Mesenteric fat pad (tissue), 1 donor: ENCODE measurements at places on chromosomes 13 and 19. TPM values are rescaled to one million over a fixed set of nuclear protein-coding genes. Genes with fewer than 3 reads are reported as not detected.
A peak's percentile ranks its signal among the peaks of the same experiment; 100 is the strongest.

Gene INSL3
- total RNA-seq = 0.61 TPM

Gene ZNF625
- 3.4 TPM for total RNA-seq

Gene CEACAM4
- total RNA-seq = 6.0 TPM

Gene S1PR2
- 13.3 TPM for total RNA-seq

Gene CBLC
- not detected for total RNA-seq

DNA sequence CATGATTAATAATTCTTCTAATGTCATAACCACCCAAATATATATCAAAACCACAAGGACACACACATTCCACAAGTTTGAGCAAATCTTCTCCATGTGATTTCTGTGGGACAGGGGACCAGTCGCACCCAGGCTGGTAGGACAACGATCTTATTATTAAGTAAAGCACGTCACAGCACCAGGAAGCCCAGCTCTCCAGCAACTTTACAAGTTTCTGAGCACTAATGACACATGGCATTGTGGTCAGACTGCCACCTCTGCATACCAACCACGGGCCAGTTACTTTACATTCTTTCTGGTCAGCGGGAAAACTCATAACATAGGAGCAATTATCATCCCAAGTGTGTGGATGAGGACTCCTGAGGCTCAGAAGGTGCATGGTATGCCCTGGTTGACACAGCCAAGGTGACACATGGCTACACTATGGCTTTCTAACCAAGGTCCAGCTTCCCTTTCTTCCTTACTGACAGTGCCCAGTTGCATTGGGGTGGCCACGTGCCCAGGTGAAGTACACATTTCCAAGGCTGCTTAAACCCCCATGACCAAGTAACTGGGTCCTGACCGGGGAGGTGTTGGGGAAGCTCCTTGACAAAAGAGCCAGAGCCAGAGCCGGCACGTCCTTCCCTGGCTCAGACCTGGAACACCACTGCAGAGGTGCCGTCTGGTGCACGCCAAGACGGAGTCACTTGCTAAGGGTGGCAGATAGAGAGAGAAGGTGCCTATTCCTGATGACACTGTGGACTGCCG is 27.4 kb downstream of the LATS2 start:
- DNase-seq = no peak

- DNase-seq = no peak
Observed at GRCh38 chr13:105925496-105925895, 610.0 kb downstream of the EFNB2 start.

DNA sequence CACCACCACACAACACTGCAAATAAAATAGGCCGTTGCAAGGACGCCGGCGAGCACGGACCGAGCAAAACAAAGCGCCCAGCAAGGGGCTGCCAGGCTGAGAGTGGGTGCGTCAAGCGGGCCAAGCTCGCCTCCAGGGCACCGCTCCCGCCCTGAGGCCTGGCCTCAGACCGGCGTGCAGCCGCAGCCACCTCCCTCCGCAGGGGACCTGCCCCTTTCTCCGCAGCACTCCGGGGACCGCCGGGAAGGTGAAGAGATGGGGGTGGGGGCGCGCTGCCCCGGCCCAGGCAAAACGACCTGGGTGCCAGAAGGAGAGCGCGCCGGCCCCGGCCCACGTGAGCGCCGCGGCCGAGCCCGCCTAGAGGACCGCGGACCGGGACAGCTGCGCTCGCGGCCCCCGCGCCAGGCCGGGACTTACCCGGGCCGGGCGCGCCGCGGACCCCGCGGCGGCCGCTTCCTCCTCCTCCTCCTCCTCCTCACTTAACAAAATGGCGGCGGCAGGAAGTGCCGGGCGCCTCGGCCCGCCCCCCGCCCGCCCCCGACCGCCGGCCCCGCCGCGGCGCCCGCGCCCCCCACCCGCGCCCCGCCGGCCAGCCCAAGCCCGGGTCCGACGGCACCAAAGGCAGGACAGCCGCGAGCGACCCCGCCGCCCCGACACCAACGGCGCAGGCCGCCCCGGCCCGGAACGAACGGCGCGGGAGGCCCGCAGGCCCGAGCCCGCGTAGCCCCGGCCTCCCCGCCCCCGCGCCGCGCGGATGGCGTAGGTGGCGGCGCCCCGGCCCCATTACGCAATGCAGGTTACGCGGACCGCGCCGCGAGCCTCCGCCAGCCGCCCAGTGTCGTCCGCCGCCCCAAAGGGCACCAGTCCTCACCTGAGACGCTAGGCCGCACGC is 674 bp downstream of the BRD4 start:
- DNase-seq = peak; percentile 92

DNA sequence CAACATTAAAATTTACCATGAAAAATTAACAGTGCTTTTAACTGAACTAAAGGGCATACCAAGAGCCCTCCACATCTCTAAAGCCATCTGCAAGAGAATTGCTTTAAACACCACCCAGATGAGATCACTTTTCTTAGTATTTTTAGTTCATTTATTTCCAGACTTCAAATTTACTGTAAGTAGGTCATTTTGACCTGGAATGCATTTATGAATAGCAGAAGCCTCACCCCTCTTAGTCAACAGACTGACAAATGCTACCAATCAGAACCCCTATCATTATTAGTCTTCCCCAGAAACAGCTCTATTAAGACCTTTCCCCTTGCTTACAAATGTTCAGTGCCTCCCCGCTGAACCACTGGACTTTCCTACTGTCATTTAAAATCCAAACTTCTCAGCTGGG is 27.3 kb downstream of the RUBCNL start:
- DNase-seq = no peak

GRCh38 chr13:97338571-97338970 is 95.4 kb upstream of the RAP2A start:
- DNase-seq = no peak

DNA sequence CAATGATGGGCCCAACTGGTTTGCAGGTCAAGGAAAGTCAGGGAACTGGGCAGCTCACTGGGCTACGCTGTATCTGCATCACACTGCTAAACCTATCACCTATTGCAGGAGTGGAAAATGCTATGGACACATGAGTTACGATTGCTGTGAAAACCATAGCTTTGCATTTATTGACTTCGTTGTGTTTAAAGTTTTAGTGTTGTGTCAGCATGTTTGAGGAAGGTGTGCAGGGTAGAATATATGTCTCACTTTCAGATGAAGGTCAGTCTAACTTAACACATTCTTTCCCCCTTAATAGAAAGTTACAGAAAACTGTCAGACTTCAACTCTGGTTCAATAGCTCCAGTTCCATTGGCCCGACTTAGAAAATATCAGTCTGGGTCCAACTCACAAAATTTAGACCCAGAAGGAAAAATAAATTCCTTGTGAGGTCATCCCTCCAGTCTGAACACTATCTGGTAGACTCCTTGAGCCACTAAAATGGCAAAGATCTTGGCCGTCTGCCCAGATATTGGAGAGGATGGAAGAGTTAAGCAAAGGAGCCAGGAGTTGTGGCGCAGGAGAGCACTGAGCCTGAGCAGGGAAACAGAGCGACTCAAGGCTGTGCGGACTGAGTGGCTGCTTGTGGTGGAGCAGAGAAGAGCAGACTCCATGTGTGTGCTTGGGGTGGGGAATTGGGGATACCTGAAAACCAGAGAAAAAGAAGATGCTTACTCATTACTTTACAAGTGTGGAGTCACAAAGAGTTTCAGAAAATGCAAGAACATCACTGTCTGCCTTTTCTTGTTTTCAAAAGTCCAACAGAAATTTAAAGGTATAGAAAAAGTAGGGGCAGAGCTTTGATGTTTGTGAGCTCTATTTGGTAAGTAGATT is 518.5 kb downstream of the FGF9 start:
- DNase-seq = no peak

DNA sequence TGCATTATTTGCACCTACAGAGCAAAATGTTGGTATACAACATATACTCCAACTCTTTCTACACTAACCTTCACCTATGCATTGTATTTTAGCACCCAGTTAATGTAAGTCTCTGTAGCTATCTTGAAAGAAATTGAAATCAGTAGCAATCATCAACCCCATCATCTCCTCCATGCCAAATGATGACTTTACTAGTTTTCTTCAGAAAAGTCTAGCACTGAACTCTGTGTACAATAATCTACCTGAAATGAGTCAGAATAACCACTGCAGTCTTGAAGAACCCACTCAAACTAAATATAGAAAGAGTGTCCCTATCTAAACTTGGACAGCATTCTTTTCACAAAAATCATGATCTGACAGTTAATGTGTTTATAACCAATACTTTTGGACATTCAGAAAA is 9.8 kb downstream of the IRS2 start:
- no peak for DNase-seq

DNA sequence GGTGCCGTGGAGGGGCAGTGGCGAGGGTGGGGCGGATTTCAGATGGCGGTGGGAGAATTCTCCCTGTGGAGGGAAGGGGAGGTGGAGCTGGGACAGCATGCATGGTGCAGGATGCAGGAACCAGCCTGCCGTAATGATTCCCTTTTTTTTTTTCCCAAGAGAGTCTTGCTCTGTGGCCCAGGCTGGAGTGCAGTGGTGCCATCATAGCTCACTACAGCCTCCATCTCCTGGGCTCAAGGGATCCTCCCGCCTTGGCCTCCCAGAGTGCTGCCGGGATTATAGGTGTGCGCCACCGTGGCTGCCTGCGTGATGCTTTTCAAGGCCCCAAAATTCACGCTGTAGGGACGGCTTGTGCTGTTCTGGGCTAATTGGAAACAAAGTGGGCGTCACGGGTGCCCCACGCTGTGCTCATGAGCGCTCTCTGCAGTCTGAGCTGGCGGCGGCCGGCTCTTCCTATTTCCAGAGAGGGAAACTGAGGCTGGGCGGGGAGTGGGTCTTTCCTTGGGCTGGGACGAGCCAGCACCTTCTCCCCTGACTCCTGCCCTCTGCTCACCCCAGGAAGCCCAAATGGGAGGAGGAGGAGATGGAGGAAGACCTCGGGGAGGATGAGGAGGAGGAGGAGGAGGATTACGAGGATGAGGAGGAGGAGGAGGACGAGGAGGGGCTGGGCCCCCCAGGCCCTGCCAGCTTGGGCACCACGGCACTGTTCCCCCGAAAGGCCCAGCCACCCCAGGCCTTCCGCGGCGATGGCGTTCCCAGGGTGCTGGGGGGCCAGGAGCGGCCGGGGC is 6.2 kb downstream of the ARID3A start:
- no peak for DNase-seq

GRCh38 chr13:50125554-50126262 is 110.5 kb downstream of the KCNRG start:
- DNase-seq = peak; percentile 97

DNA sequence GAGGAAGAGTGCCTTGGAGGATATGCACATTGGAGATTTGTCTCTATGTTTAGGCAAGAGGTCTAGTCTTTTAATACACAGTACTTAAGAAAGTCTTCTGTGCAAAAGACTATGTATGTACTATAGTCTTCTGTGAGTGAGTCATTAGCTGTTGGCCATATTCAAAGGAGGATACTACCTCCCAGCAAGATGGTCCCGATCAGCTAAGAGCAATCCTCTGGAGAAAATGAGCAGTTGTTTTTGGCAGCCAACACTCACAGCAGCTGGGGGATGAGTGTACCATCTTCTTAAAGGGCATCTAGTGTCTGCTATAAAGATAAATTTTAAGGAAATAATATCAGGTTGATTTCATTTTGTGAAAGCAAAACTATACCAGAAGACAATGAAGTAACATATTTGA is 487.8 kb downstream of the KCTD12 start:
- no peak for DNase-seq

DNA sequence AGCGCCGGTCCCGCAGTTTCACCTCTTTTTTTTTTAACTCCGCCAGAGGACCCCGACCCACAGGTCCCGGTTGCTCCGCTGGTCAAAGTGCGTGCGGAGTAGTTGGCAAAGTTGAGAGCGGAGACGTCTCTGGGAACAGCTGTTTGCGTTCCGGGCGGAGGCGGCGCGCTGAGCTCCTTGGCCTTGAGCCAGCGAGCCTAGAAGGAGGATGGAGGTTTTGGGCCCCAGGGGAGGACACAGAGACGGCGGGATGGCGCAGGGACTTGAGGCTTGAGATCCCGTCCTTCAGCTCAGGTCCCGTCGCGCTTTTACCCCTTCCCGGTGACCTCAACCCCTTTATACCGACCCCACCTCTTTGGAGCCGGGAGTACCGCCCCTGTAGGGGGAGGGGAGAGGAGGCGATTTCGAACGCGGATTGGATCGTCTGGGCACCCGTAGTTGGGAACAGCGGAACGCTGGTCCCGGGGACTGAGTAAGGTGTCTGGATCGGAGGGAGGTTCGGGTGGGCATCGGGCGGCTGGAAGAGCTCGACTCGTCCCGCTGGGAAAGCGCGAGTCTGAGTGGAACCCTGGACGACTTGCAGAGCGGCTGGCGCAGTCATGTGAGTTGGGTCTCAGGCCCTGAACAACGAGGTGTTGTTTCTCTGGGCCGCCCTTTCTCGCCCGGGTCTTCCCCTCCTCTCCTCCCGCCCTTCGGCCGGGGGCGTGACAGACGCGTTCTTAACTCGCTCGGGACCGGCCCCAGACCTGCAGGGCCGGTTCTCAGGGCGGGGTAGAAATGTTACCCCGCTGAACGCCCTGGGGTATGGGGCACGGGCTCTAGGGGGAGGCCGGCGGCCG is at the start of gene WBP4:
WBP4 (plus strand) TSS at position 435 of the 839 bp plus-strand sequence; CDS start at position 600, 165 bp downstream.
- peak; percentile 96 for DNase-seq

- DNase-seq = no peak
Observed at GRCh38 chr13:99743094-99743493, 228.5 kb downstream of the ZIC5 start.
